Activated gamma-delta T cell (primary cell): ENCODE measurements at places on chromosomes 2 and 18.

DNA sequence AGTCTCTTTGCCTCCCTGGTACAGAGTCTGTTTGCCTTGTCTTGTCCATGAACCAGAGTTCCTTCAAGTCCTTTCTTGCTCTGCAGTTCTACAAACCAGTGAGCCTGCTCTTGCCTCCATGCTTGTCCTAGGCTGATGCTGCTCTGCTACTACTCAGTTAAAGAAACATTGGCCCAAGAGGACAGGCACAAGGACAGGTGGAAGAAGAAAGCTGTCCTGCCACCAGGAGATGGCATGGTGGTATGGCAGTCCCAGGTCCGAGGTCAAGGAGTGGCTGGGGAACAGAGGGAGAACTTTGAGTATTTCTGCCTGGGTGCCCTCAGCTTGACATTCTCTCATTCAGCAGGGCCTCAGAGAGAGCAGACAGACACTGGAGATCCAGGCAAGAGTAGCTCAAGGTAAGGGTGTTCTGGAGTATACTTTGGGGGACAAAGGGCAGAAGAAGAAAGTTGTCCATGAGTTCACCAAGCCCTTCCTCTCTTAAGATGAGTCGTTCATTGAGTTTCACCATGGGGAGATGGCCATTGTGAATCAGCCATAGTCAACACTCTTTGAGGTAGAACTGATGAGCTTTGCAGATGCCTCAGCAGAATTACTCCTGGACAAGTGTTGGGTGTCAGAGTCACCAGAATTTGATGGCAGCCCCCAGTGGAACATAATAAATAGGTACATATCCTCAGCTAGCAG is 20.4 kb downstream of the TTC32 start:
- DNase-seq = no peak

- DNase-seq = no peak
Observed at GRCh38 chr2:76506538-76506937, 795.8 kb upstream of the GCFC2 start.

GRCh38 chr2:147327613-147328012 is 517.2 kb upstream of the ACVR2A start:
- no peak for DNase-seq

- DNase-seq = no peak
Observed at GRCh38 chr2:190678444-190679162, 29.7 kb downstream of the NAB1 start.

- no peak for DNase-seq
Observed at GRCh38 chr18:28816155-28816554, 639.2 kb upstream of the CDH2 start.

GRCh38 chr2:20073460-20073859 is 22.0 kb upstream of the LAPTM4A start:
- DNase-seq = no peak

GRCh38 chr18:70994116-70994515 is 705.3 kb downstream of the SOCS6 start:
- DNase-seq = no peak

GRCh38 chr2:223855426-223855825 is 18.0 kb upstream of the AP1S3 start:
- no peak for DNase-seq

GRCh38 chr2:147499785-147500184 is 345.0 kb upstream of the ACVR2A start:
- no peak for DNase-seq

- no peak for DNase-seq
Observed at GRCh38 chr2:217539126-217539525, 463.7 kb downstream of the TNS1 start.

- DNase-seq = no peak
Observed at GRCh38 chr2:223019390-223019930, 32.5 kb upstream of the KCNE4 start.

DNA sequence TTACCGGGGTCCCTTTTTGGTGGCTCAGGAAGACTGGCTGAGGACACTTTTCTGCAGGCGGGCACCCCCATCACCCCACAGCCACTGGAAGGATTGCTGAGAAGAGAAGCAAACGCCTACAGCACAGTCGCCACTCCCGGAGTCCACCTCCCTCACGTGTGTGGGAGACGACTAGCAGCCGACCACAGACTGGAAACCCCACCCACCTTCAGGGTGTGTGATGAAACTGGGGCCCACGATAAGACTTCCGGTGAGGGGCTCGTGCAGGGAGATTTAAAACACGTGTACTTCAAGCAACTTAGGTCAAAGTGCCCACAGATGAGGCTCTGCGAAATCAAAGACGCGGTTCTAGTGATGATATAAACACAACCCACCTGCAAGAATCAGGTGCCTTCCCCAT is 26.3 kb downstream of the MBP start:
- peak; percentile 18 for DNase-seq
